Effector memory CD8-positive, alpha-beta T cell (primary cell): ENCODE measurements at places on chromosomes 6 and 20.

- no peaks in the 10 kb centered on the region for H3K4me1 ChIP-seq
- no peak overlapping the region for H3K27ac ChIP-seq
- no peak for DNase-seq
Observed at GRCh38 chr20:1280195-1281102, 14.4 kb downstream of the SNPH start.

DNA sequence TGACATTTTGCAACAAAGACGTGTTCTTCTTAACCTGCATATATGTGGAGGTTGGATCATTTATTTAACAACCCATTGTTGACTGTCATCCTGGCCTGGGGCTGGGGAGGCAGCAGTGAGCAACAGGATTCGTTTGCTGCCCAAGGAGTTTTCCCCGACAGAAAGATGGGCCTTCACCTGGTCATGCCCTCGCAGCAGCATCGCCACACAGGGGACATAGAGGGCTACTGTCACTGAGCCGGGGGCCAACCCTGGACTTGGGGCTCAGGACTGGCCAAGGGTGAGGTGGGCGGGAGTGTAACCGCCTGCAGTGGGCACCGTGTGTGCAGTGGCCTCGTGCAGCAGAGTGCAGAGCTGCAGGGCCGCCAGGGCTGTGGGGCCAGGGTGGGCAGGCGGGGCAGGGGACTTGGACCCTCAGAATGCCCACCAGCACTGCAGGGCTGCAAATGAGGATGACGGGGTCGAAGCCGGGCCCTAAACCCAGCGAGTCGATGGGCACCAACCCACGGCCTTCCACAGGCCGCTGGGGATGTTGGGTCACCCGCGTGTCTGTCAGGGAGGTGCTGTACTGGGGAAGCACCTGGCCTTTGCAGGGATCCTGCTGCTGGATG is 11.8 kb downstream of the DUSP22 start:
- H3K4me1 ChIP-seq = peaks cover 13% of the 10 kb centered on the region
- no peak overlapping the region for H3K27ac ChIP-seq
- H3K36me3 ChIP-seq = peaks cover 3% of the 10 kb centered on the region
- no peak for DNase-seq
- no peak overlapping the region for H3K4me3 ChIP-seq

DNA sequence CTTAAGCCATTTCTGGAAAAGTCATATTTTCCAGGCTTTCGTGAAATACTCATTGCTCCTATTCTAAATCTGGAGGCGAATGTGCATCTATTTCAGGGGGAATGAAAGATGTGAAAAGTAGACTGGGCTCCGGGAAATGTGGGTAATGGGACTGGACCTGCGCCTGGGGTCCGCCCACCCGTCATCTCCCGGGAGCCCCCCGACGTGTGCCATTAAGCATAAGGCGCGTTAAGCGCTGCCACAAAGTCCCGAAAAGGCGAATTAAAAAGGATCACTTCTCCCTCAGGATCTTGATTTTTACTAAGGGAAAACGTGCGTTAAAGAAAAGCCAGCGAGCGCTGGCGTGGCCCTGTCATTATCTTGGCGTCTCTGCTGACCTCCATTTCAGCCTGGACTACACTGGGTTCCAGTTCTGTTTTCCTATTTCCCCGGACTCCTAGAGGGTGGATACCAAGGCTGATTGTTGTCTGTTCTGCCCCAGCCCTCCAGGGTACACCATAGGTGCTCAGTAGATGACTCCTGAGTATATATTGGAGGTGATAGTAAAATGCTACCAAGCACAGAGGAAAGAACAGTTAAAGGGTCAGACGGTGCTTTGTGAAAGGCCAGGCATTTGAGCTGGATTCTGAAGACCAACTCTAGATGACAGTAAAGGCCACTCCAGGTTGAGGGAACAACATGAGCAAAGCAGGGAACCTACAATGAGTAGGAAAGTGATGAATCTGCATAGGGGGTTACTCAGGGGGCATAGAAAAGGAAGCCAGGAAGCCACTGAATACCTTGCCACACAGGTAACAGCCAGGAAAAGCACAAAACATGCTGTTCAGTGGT is 89.2 kb upstream of the ARID1B start:
- peaks cover 3% of the 10 kb centered on the region for H3K36me3 ChIP-seq
- peaks cover under 1% of the 10 kb centered on the region for H3K27me3 ChIP-seq
- peak overlapping the region; percentile 75 for H3K4me3 ChIP-seq
- H3K27ac ChIP-seq = peak overlapping the region; percentile 8
- no peak for DNase-seq

- peaks cover 6% of the 10 kb centered on the region for H3K36me3 ChIP-seq
- H3K27me3 ChIP-seq = peaks cover 41% of the 10 kb centered on the region
- H3K4me1 ChIP-seq = peaks cover 3% of the 10 kb centered on the region
- no peak for DNase-seq
- H3K4me3 ChIP-seq = no peak overlapping the region
- H3K27ac ChIP-seq = no peak overlapping the region
Observed at GRCh38 chr6:31116661-31117385, 2.2 kb downstream of the PSORS1C1 start.

DNA sequence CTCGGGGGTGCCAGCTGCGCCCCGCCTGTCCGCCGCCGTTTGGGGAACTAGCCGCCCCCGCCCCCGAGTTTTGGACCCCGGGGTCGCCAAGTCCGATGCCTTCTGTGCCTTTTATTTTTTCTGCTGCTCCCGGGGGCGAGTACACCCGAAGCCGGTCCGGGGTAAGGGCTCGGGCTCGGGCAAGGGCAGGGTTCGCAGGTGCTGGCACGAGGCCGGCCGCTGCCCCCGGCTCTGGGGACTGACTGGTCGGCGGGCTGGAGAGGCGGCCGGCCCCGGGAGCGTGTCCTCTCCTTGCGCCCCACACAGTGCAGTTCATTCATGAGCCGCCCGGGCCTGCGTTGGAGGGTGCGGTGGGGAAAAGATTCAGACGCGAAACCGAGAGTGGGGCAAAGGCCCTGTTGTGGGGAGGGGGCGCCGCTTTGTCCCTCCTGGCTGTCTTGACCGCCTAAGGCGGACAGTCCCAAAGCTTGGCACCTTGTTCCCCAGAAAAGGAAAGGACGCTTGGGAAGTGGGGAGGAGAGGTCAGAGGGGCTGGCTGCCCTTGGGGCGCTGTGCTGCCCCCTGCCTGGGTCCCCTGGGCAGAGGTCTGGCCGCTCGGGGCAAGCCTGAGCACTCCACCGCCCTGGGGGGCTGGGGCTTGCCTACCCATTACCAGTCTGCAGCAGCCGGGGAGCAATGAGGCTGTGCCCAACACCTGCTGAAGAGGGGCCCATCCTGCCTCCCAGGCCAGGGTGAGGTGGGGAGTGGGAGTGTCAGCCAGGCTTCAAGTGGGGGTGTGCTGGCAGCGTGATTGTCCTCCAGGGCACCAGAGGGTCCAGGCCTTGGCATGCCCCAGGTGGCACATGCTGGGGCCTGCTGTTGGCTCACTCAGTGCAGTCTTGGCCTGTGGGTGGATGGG is 915 bp downstream of the TMEM63B start:
- H3K27ac ChIP-seq = peak overlapping the region; percentile 65
- peaks cover 32% of the 10 kb centered on the region for H3K36me3 ChIP-seq
- peak; percentile 8 for DNase-seq
- H3K4me3 ChIP-seq = peak overlapping the region; percentile 98
- H3K4me1 ChIP-seq = peaks cover 53% of the 10 kb centered on the region
